GM13977 (cell line): ENCODE measurements at places on chromosomes 1 and 21.

DNA sequence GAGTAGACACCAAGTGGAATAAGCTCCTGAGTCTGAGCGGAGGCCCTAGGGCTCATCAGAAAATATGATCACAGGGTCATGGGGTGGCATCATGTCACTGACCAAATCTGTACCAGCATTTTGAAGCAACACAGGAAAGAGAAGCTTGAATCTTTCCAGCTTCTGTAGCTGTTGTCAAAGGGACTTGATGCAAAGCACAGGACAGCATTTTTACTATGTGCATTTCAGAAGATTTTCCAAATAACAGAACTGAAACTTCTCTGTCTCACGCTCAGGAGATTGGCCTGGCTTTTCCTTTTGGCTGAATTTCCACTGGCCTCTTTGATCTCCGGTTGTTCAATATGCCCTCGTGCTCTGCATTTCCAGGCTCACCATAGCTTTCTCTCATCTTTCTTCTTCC, 127.2 kb upstream of the ATP1B1 start:
- no peak for DNase-seq

DNA sequence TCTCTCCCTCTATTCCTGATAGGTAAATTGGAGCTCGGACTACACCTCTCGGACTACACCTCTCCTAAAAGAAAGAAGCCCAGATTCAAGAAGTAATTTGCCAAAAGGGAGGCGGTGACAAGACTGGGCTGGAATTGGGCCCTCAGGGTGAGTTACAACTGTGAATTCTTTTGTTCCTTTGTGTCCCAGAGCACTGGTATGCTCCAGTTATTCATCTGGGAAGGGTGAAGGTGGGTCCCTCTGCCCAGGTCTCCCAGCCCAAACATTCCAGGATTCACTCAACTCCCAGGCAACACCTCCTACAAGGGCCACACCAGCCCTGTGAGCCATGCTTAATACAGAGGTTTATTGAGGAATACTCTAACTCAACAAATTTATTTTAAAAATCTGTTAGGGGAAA, 69.2 kb downstream of the LMX1A start:
- no peak for DNase-seq

GRCh38 chr1:26213335-26213905, 20.6 kb upstream of the CEP85 start:
- DNase-seq = no peak

DNA sequence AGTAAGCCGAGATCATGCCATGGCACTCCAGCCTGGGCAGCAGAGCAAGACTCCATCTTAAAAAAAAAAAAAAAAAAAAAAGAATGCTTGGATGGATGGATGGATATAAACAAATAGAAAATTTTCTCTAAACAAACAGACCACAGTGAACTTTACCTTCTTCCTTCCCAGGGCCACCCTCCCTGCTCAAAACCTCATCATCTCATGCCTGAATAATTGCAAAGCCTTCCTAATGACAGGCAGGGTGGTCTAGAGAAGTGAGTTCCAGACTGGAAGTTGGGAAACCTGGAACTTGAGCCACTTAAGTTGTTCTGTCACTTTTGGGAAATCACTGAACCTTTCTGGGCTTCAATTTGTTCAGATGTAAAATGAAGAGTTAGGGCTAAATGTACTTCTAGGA, 17.6 kb downstream of the ATP2B4 start:
- no peak for DNase-seq
